Fibroblast of skin of left quadriceps (primary cell): ENCODE measurements at places on chromosomes 6 and 20.

DNA sequence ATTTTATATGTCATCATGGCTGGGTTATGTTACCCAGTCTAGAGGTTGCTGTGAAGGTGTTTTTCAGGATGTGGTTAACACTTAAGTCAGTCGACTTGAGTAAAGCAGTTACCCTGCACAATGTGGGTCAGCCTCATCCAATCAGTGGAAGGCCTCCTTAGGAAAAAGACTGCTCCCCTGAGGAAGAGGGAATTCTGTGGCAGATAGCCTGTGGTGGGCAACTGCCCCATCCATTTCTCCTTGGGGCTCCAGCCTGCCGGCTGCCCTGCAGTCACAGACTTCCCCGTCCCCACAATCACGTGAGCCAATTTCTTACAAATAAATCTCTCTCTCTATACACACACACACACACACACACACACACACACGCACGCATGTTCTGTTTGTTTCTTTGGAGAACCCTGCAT lies 34.5 kb upstream of the MPC1 start:
- DNase-seq, result no peak

DNA sequence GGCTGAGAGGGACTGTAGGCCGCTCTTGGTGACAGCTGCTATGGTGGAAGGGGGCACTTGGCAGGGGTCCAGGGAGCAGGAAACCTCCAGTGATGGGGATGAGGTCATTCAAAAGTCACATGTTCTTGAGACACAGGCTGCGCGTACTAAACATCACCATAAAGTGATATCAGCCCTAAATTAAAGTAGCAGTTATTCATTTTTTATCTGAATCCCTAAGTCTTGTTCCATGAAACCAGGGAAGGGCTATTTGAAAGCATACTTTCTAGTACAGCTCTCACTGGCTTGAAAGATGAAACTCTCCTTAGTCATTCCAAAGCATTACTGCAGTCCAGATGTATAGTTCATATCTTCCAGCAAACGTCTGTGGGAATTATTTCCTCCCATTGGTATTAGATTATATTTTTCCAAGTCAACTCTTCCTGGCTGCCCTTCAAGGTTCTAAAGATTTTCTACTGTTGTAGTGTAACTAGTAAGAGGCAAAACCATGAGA lies 373.1 kb downstream of the CD109 start:
- peak; percentile 87 for DNase-seq

GRCh38 chr20:52945862-52946522 lies 26.2 kb upstream of the TSHZ2 start:
- no peak for DNase-seq

- no peak for DNase-seq
These were observed 496.3 kb downstream of the TFAP2B start for GRCh38 chr6:51314965-51315364.

DNA sequence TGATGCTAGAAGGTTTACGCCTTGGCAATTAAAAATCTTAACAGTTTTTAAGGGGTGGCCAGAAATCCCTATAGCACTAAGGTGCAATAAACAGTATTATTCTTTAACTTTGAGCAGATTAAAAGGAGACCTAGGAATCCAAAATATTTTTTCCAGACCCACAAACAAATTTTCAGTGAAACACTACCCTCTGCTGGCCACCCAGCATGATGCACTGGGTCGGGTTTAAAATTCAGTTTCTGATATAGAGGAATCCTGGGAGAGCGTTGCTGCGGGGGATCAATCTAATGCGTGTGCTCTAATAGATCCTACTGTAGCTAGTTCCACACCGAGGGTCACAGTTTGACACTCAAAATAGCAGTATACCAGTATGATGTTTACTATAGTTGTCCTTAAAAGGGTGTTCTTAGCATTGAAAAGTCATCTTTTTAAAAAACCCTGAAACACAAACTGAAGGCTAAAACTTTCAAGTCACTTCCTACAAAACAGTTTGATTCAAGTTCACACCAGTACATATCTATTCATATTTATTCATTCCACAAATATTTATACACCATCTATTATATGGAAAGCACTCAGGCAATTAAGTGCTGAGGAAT lies 10.2 kb downstream of the UBE3D start:
- no peak for DNase-seq

DNA sequence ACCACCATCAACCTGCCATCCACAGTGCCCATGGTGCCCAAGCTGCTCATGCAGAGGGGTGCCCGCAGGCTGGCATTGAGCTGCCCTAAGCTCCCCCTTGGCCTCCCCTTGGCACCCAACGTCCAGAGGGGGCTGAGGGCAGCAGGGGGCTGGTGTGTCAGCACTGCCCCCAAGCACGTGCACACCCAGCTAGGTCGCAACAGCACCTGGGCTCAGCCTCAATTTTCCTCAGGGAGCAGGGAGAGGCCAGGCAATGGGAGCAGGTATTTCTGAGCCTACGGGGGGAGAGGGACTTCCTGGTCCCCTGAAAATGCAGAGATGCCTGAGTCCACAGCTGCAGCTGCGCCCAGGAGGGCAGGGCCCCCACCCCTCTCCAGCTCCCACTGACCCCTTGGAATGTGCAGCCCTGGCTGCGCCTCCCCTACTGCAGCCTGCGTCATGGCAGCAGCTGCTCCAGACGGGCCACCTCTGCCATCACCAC lies 204.2 kb downstream of the ANKRD60 start:
- DNase-seq, result no peak

GRCh38 chr6:165615636-165616035 lies 47.4 kb downstream of the PDE10A start:
- no peak for DNase-seq

- DNase-seq, result no peak
These were observed 3.8 kb upstream of the PIGU start for GRCh38 chr20:34680586-34681175.

DNA sequence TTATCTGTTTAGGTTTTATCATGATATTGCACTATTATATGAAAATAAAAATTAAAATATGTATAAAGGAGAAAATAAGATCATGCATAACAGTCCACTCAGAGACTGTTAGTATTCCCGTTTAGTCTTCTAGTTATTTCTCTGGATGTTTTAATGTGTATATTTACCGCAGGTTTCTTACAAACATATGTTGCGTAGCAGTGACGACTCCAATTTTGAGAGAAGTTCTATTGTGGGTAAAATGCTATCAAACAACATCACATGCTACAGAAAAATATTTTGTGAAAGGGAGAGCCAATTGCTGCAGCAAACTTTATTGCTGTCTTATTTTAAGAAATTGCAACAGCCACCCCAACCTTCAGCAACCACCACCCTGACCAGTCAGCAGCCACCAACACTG lies 72.4 kb upstream of the NXT1 start:
- no peak for DNase-seq

GRCh38 chr20:17530716-17531664 lies at the start of gene BFSP1:
Gene BFSP1 (minus strand): TSS chr20:17531379. CDS start chr20:17531329, 50 bp downstream.
- DNase-seq, result peak; percentile 23

- no peak for DNase-seq
These were observed 6.7 kb downstream of the RGS19 start for GRCh38 chr20:64072498-64073063.
